ENCODE measurements at places on chromosomes 13 and 19.

- DNase-seq = no peak
These were observed 10.4 kb downstream of the MIDN start for GRCh38 chr19:1258707-1259205.

- DNase-seq = no peak
These were observed 1.3 kb upstream of the DCAF15 start for GRCh38 chr19:13951043-13951442.

- DNase-seq = peak; percentile 2
These were observed 465.1 kb upstream of the PCDH20 start for GRCh38 chr13:61880578-61881283.

GRCh38 chr13:45943965-45944364, 92.4 kb upstream of the SIAH3 start:
- DNase-seq = no peak

GRCh38 chr19:11881151-11881800, 6.3 kb upstream of the ZNF69 start:
- DNase-seq = peak; percentile 61
